ENCODE measurements at places on chromosomes 1 and 21. TPM values are rescaled to one million over a fixed set of nuclear protein-coding genes. Genes with fewer than 3 reads are reported as not detected.

GRCh38 chr1:40029608-40030007 lies 10.9 kb upstream of the CAP1 start:
- H3K36me3 ChIP-seq = peaks cover 3% of the 10 kb centered on the region
- peaks cover 19% of the 10 kb centered on the region for H3K27me3 ChIP-seq
- no peak for DNase-seq
- no peak overlapping the region for H3K4me3 ChIP-seq
- H3K4me1 ChIP-seq = peaks cover 16% of the 10 kb centered on the region

- no peaks in the 10 kb centered on the region for H3K4me1 ChIP-seq
- DNase-seq = no peak
- H3K36me3 ChIP-seq = no peaks in the 10 kb centered on the region
- no peak overlapping the region for H3K27ac ChIP-seq
- peaks cover 11% of the 10 kb centered on the region for H3K27me3 ChIP-seq
These were observed 22.1 kb upstream of the SSX2IP start for GRCh38 chr1:84712276-84712874.

- no peaks in the 10 kb centered on the region for H3K36me3 ChIP-seq
- no peak overlapping the region for H3K4me3 ChIP-seq
- H3K27ac ChIP-seq = no peak overlapping the region
- H3K27me3 ChIP-seq = peaks cover 10% of the 10 kb centered on the region
- H3K4me1 ChIP-seq = no peaks in the 10 kb centered on the region
These were observed 8.0 kb upstream of the MYBPHL start for GRCh38 chr1:109314795-109315194.

GRCh38 chr1:208105756-208106155 lies 138.4 kb downstream of the PLXNA2 start:
- H3K27ac ChIP-seq = no peak overlapping the region
- DNase-seq = no peak
- H3K4me1 ChIP-seq = no peaks in the 10 kb centered on the region
- H3K27me3 ChIP-seq = peaks cover 2% of the 10 kb centered on the region
- H3K36me3 ChIP-seq = no peaks in the 10 kb centered on the region

DNA sequence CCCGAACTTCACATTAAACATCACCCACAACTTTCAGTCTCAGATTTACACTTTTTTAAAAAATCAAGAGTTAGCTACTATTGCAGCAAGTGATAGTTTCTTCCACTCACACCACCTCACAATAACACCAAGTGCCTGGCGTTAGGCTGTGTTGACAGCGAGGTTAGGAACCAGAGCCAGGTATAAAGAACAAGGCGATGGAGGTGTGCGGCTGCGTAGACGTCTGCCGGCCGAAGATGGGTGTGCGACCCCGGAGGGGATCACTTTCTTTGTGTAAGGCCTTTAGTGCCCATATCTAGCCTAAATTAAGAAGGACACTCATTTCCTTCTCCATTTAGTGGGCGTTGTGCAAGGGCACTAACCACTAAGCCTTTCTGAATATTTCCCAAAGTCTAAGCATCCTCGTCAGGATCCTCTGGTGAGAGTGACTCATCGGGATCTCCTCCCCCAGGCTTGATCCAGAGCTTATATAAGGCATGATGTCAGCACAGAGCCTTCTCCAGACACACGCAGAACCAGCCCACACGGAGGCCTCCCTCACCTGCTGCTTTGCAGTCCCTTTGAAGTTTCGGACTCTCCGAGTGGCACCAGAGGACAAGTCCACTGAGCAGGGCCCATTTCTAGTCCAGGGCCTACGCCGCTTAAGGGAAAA lies 11.8 kb downstream of the NHLH2 start:
- no peak for DNase-seq
- H3K4me1 ChIP-seq = peaks cover 3% of the 10 kb centered on the region
- H3K4me3 ChIP-seq = peak overlapping the region; percentile 73
- peaks cover 63% of the 10 kb centered on the region for H3K27me3 ChIP-seq

GRCh38 chr1:166785987-166786386 lies 53.3 kb upstream of the POGK start:
- no peak for DNase-seq
- H3K36me3 ChIP-seq = no peaks in the 10 kb centered on the region
- H3K4me3 ChIP-seq = no peak overlapping the region
- H3K4me1 ChIP-seq = no peaks in the 10 kb centered on the region
- H3K27ac ChIP-seq = no peak overlapping the region

GRCh38 chr21:38171723-38172344 lies 85.0 kb upstream of the KCNJ15 start:
- no peaks in the 10 kb centered on the region for H3K36me3 ChIP-seq
- DNase-seq = no peak
- no peak overlapping the region for H3K4me3 ChIP-seq

S100A14 gene
- not detected for total RNA-seq

CD1C gene
- 0.45 TPM for total RNA-seq

BRINP3 gene
- total RNA-seq = not detected

SLC27A3 gene
- total RNA-seq = 10.0 TPM
